Activated CD8-positive, alpha-beta T cell treated with anti-CD3 and anti-CD28 coated beads for 36 hours (primary cell): ENCODE measurements at places on chromosomes 12 and 14.
A peak's percentile ranks its signal among the peaks of the same experiment; 100 is the strongest.

GRCh38 chr12:21659383-21659782 is 1.7 kb upstream of the LDHB start:
- no peaks in the 10 kb centered on the region for H3K27me3 ChIP-seq
- H3K4me1 ChIP-seq, result peaks cover 28% of the 10 kb centered on the region
- H3K36me3 ChIP-seq, result peaks cover 32% of the 10 kb centered on the region
- no peak for DNase-seq

- no peaks in the 10 kb centered on the region for H3K36me3 ChIP-seq
- peaks cover 2% of the 10 kb centered on the region for H3K27me3 ChIP-seq
- no peak overlapping the region for H3K27ac ChIP-seq
Observed at GRCh38 chr12:97118796-97119375, 211.8 kb downstream of the NEDD1 start.

- peaks cover 37% of the 10 kb centered on the region for H3K36me3 ChIP-seq
- peaks cover 55% of the 10 kb centered on the region for H3K4me1 ChIP-seq
- H3K4me3 ChIP-seq, result no peak overlapping the region
- H3K27me3 ChIP-seq, result no peaks in the 10 kb centered on the region
- DNase-seq, result no peak
- H3K27ac ChIP-seq, result no peak overlapping the region
Observed at GRCh38 chr12:128813392-128813791, 10.4 kb downstream of the SLC15A4 start.

- DNase-seq, result no peak
- H3K4me3 ChIP-seq, result no peak overlapping the region
- H3K27me3 ChIP-seq, result peaks cover 2% of the 10 kb centered on the region
Observed at GRCh38 chr12:121934309-121934664, 15.9 kb downstream of the CFAP251 start.

DNA sequence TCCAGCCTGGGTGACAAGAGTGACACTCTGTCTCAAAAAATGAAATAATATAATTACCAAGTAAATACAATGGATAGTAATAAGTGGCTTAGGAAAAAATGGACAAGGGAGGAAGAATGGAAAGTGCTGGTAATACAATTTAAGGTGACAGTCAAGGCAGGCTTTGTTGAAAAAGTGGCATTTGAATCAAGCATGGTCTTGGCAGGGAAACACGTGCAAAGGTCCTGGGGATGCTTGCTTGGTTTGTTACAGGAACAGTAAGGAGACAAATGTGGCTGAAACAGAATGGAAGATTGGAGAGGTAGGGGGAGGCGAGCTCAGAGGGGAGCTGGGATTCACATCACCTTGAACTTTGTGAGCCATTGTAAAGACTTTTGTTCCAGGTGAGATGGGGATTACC is 153.2 kb downstream of the TMEM132C start:
- H3K27ac ChIP-seq, result no peak overlapping the region
- no peaks in the 10 kb centered on the region for H3K36me3 ChIP-seq
- H3K4me1 ChIP-seq, result no peaks in the 10 kb centered on the region
- H3K27me3 ChIP-seq, result no peaks in the 10 kb centered on the region
- DNase-seq, result no peak

- H3K4me3 ChIP-seq, result no peak overlapping the region
- H3K4me1 ChIP-seq, result no peaks in the 10 kb centered on the region
- H3K27ac ChIP-seq, result no peak overlapping the region
- no peak for DNase-seq
Observed at GRCh38 chr12:56867216-56867615, 67.0 kb downstream of the SDR9C7 start.

GRCh38 chr12:124928912-124929530 is 14.6 kb upstream of the UBC start:
- no peak for DNase-seq
- H3K27ac ChIP-seq, result peak overlapping the region; percentile 98
- H3K4me1 ChIP-seq, result peaks cover 42% of the 10 kb centered on the region
- H3K27me3 ChIP-seq, result peaks cover 5% of the 10 kb centered on the region
